ENCODE measurements at places on chromosomes 2 and 18.

DNA sequence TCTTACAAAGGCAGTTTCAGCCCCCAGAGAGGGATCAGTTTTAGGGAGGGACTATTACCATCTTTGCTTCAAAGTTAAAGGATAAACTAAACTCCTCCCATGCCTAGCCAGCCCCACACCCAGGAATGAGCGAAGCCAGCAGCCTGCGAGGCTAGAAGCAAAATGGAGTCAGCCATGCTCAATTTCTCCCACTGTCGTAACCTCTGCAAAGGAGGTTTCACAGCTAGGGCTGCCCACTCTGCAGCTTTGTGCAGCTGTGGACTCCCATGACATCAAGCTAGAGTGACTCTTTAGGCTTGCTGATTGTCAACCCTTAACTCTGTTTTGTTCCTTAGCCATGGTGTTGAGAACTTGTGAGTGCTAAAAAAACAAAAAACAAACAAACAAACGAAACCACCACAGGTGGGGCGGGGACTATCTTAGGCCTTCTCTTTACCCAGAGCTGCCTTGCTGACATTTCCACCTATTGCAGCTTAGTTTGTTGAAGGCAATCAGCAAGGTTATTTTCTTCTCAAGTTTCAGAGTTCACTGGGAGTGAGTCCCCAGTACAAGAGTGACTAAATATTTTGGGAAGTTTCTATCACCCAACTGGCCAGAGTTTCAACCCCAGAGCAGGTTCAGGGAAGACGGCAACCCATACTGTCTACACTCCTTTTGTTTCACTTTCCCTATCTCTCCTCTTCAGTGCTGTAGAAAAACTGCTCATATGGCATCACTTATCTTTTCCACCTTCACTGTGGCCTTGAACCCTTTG lies 592.1 kb downstream of the XIRP2 start:
- no peak for DNase-seq

DNA sequence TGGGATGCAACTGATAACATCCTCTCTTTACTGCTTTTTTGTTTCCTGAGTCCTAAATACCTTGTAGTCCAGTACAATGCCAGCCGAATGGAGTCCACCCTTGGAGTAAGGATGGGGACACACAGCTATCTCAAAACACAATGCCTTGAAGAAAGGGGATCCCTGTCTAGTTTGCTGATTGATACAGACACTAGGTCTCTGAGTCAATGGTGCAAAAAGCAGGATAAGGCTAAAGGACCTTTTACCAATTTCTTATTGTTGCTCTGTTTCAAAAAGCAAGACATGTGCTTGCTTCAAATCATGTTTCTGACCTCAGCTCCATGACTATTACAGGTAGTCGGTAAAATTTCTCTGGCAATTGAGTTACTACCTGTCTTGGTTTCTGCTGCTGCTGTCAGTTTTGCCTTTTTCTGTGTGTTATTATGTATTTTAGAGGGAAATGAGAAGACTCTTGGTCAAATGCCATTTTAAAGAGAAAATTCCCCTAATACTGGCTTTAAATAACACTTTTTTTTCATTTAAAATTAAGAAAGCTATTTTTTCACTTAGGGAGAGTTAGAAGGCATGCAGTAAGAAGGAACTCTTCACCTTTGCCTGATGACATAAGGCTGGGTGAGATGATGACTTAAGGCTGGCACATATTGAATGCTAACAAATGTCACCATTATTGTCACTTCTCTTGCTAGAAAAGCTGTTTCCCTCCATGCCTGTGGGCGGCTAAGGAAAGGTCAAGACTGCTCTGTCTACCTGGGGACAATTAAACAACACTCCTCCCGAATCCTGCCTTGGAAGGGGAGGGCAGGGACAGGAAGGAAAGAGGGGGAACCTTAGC lies 4.9 kb upstream of the FIGLA start:
- DNase-seq: no peak

DNA sequence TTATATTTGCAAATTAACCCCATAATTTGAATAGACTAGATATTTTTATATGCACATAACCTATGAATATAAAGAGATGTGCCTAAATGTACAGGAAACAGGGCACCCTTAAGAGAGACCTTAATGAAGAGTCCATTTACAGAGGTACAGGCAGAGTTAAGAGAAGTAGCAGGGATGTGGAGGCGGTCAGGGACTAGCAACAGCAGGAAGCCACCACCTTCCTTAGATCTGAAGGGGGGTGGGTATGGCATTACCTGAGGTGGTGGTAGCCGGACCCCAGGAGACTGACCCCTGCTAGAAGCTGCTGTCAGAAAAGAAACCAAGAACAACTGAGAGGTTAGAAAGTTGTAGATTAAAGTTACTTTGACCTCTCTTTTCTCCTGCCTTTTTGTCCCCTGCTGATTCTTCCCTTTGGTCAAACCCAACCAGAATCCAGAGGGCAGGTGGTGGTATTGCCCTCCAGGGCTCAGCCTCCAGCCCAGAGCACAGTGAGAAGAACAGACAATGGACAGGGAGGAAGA lies 24.9 kb upstream of the ATG16L1 start:
- no peak for DNase-seq

DNA sequence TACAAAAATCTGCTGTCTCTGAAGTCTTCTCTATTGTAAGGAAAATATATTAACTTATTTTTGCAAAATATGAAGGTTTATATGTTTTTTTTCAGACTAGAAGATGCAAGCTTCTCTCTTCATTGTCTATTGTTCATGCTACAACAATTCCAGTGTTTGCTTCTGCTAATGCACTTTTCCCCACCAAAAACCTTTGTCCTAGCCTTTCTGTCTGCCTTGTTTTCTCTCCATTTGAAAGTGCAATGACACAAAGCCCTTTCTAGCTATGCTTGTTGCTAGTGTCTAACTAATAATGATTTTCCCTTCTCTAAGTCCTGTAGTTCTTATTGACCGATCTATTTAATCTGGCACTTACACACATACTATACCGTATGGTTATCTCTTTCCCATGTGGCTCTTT lies 369.5 kb upstream of the CELF4 start:
- DNase-seq: no peak

DNA sequence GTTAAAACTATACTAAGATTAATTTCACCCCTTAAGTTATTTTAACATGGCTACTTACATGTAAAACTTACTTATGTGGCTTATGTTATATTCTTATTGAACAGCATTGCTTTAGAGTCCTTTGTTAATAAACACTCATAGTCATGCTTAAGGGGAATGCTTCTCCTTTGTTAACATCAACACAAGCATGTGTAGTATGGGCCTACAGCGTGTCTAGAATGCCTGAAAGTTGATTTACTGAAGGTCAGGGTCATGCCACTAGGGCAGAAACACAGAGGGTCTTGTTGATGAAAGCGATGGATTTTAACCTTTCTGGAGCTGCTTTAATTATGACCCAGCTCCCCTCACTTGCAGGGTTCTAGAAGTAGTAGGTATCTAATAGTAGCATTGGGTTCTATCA lies 159.8 kb upstream of the DLX2 start:
- no peak for DNase-seq

DNA sequence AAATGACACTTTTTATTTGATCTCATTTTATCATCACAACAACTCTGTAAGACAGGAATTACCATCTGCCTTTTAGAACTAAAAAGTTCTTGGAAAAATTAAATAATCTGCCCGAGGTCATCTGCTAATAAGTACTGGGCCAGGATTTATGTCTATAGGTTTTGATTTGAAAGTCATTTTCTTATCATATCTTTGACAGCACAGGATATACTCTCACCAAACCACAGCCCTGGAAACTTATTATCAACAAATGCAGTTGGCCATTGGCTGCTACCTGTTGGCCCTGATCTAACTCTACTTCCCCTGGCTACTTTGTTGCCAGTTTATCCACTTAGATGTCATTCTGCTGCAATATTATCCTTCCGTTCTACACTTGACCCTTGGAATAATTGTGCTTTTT lies 354.6 kb downstream of the RAD51AP2 start:
- no peak for DNase-seq

DNA sequence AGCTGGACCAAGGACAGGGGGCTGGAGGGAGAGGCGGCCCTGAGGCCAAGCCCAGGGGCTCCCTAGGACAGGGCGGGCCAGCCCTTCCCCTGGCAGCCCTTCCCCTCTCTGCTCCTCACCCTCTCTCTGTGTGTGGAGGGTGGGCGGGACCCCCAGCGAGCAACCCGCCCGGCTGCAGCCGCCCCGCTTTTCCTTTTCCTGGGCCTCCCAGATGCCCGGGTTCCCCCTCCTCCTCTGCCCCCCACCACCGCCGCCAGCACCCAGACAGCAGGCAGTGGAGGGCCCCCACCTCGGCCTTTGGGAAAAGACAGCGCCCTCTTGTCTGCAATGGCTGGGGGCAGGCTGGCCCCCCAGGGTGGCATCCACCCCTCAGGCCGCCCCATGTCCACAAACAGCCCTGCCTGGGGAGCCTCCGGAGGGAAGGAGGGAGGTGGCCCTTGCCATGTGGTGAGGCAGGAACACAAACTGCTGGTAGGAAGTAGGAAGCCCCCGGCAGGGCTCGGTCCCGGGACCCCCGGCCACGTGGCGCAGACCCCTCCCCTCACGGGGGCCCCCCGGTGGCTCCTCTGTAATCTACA lies 135.1 kb upstream of the CTDP1 start:
- DNase-seq: no peak

- DNase-seq: no peak
Measured at GRCh38 chr2:151623631-151624030, 110.6 kb downstream of the NEB start.

DNA sequence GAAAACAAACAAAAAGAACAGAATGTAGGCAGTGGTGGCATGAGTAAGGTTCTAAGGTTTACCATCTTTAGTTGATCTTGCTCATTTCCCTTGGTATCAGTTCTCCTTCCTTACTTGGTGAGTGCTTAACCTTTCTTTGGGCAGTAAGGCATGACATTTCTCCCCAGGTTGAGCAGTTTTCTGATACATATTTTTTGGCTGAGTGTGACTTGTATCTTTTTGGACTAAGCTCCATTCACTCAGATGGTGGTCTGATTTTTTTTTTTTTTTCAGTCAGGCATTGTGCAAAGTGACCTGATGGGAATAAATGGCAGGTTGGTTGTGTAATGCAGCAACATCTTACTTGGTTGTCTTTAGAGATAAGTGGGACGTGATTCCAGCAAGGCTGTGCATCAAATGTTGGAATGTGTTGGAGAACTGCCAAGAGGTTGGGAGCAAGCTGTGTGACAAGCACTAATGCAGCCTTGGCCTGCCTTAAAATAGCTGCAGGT lies 15.1 kb downstream of the SPTBN1 start:
- DNase-seq: no peak

DNA sequence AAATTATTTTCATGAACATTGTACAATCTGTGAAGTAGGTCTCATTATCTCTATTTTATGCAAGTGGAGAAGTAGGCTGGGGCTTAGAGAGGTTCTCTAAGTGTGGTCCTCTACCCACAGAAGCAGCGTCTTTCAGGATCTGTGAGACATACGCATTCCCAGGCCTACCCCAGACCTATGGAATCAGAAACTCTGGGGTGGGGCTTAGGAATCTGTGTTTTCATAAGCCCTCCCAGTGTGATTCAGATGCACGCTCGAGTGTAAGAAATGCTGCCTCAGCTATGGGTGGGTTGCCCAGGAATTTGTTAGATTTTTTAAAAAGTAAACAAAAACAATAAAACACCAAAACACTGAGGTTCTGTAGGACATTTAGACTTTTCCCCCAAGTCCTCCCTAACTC lies 14.8 kb upstream of the ZAP70 start:
- no peak for DNase-seq
